Myocyte (in vitro differentiated cells): ENCODE measurements at places on chromosomes 5 and 9. TPM values are rescaled to one million over a fixed set of nuclear protein-coding genes. Genes with fewer than 3 reads are reported as not detected.

Gene SPINK6
- not detected in 2 replicates for total RNA-seq

Gene BAAT
- 0.37 and 1.8 TPM in 2 replicates for total RNA-seq

Gene CFAP90
- total RNA-seq, result not detected in 2 replicates

Gene TLX3
- not detected in 2 replicates for total RNA-seq

DNA sequence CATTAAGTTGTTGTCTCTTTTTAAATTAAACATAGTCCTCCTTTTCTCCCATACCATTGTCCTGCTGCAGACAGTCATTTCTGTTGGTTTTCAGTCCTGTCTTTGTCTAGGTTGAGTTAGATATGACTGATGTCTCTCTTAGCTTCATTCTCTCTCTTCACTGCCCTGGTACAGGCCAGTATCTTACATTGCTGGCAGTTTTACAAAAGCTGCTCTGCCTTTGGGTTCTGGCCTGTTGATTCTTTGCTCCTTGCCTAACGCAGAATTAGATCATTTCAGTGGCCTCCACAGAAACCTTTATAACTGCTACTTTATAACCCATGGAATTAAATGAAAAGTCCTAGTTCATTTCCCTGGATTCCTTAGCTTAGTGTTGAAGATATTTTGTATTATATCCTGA, 33.7 kb downstream of the GPR21 start:
- no peak for DNase-seq

DNA sequence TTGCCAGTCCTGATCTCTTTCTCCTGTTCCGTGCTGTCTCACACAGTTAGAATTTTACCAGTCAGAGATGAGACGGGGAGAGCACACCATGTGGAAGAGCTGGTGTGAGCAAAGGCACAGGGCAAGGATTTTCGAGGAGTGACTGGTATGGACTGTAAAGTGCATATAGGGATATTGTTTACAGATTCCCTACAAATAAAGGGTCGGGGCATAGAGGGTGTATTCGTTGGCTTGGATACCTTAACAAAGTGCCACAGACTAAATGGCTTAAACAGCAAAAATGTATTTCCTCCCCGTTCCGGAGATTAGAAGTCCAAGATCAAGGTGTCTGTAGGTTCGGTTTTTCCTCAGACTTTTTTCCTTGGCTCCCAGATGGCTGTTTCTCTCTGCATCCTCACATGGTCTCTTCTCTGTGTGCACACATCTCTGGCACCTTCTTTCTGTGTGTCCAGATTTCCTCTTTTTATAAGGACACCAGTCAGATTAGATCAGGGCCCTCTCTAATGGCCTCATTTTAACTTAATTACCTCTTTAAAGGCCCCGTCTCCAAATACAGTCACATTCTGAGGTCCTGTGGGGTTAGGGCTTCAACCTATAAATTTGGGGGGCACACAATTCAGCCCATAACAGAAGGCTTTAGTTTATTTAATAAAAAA, 23.4 kb downstream of the CYFIP2 start:
- DNase-seq, result no peak

DNA sequence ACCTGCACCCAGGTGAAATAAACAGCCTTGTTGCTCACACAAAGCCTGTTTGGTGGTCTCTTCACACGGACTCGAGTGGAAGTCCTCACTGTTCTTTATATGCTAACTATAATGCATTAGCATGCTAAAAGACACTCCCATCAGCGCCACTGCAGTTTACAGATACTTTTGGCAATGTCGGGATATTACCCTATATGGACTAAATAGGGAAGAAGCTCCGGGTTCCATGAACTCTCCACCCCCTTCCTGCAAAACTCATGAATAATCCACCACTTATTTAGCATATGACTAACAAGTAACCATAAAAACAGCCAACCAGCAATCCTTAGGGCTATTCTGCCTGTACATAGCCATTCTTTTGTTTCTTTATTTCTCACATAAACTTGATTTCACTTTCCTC, 426.2 kb upstream of the PTPRD start:
- no peak for DNase-seq
